ENCODE measurements at places on chromosomes 3 and 15. TPM values are rescaled to one million over a fixed set of nuclear protein-coding genes. Genes with fewer than 3 reads are reported as not detected.

The ITPKA gene
- total RNA-seq = 0.55 TPM

The CCR3 gene
- not detected for total RNA-seq

The CLDN18 gene
- total RNA-seq = not detected

The UNC13C gene
- not detected for total RNA-seq

The TEX264 gene
- total RNA-seq = 45.5 TPM

The CLRN1 gene
- not detected for total RNA-seq

The EDEM1 gene
- 159 TPM for total RNA-seq

The IL17RB gene
- total RNA-seq = 0.25 TPM

The TTLL3 gene
- total RNA-seq = 23.0 TPM

The GP5 gene
- total RNA-seq = 0.31 TPM

The DNAJA4 gene
- total RNA-seq = 36.1 TPM

The CCDC39 gene
- not detected for total RNA-seq

The GPR87 gene
- 1.2 TPM for total RNA-seq

The DNAJC13 gene
- 41.0 TPM for total RNA-seq

The GALNT15 gene
- total RNA-seq = not detected

The KIF15 gene
- total RNA-seq = 24.0 TPM

The PRR20G gene
- not detected for total RNA-seq

The SMCO1 gene
- not detected for total RNA-seq

The RASGRP1 gene
- 64.2 TPM for total RNA-seq

The LMOD3 gene
- total RNA-seq = not detected

The MCF2L2 gene
- 3.7 TPM for total RNA-seq

The OXTR gene
- 1.0 TPM for total RNA-seq

The WDR76 gene
- 83.0 TPM for total RNA-seq

The ARHGEF3 gene
- 53.8 TPM for total RNA-seq

The MINAR1 gene
- total RNA-seq = 0.31 TPM

The IL17RC gene
- 0.19 TPM for total RNA-seq

The PLCH1 gene
- 0.10 TPM for total RNA-seq

The CA12 gene
- not detected for total RNA-seq

The EFCC1 gene
- total RNA-seq = 0.10 TPM

The RASL12 gene
- total RNA-seq = not detected

The PRTG gene
- not detected for total RNA-seq

The GOLGA8R gene
- 0.34 TPM for total RNA-seq

The CELSR3 gene
- 24.4 TPM for total RNA-seq

The CCRL2 gene
- 3.0 TPM for total RNA-seq

The RASA2 gene
- 36.6 TPM for total RNA-seq

The GAP43 gene
- total RNA-seq = not detected

The CCR2 gene
- 0.34 TPM for total RNA-seq

The CD200 gene
- 29.0 TPM for total RNA-seq

Measured in activated CD8-positive, alpha-beta memory T cell treated with anti-CD3 and anti-CD28 coated beads for 36 hours (primary cell).